ENCODE measurements at places on chromosomes 1 and 21. TPM values are rescaled to one million over a fixed set of nuclear protein-coding genes. Genes with fewer than 3 reads are reported as not detected.

- no peak for DNase-seq
Measured at GRCh38 chr1:111585447-111586086, 34.0 kb upstream of the RAP1A start.

DNA sequence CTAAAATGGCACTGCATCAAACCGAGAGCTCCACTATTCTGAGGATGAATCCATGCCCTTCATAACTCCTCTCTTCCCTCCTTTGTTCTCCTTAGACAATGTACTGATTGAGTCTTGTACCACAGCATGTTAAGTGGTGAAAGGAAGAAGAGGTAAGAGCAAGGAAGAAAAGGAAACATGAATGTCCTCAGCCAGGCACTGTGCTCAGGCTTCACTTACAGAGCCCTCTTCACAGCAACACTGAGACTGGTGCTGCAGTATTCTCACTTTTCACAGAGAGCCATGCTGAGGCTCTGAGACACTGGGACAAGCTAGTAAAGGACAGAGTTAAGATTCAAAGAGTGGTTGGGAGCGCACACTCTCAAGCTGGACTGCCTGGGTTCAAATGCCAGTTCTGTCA lies 143.5 kb downstream of the AKT3 start:
- no peak for DNase-seq

DNA sequence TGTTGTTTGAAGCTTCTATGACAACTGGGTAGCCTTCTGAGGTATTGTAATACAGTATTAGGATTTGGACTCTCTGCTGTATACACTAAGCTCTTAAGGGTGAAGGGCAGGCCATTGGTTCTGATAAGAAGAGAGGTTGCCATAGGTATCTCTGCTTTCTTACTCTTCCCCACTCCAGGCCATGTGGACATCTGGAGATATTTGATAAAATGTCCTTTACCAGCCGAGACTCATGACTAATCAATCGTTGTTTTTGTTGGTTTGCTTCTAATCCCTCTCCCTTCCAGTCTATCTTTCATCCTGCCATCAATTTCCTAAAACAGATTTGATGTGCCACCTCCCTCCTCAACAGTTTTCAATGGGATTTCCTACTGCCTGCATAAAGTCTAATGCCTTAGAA lies 64.6 kb upstream of the WDR26 start:
- no peak for DNase-seq

DNA sequence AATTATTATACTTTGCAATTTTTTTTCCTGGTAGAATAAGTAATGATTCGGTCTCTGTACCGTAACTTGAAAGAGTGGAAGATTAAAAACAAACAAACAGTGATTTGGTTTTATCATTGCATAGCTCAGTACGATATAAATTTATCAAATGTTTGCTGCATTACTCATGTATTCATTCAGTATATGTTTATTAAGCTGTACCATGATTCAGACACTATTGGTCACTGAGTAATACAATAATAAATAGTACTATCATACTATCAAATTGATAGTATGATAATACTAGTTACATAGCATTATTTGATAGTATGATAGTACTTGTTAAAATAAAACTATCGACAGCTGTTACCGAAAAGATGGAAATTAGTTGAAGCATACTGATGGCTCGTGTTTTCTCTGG lies 12.1 kb downstream of the CENPF start:
- no peak for DNase-seq

OVAAL gene
- polyA plus RNA-seq: 2.5 TPM

OR6K6 gene
- polyA plus RNA-seq: not detected

BRDT gene
- polyA plus RNA-seq: not detected

TXNIP gene
- 303 TPM for polyA plus RNA-seq

NBPF1 gene
- 52.1 TPM for polyA plus RNA-seq

PIGR gene
- not detected for polyA plus RNA-seq

Data from cardiac muscle cell (in vitro differentiated cells and primary cell).